ENCODE measurements at places on chromosomes 3 and 15. TPM values are rescaled to one million over a fixed set of nuclear protein-coding genes. Genes with fewer than 3 reads are reported as not detected.

SLC9C1 gene
- total RNA-seq, result not detected

AGBL1 gene
- 0.10 TPM for total RNA-seq

CLDN11 gene
- total RNA-seq, result not detected

DNA sequence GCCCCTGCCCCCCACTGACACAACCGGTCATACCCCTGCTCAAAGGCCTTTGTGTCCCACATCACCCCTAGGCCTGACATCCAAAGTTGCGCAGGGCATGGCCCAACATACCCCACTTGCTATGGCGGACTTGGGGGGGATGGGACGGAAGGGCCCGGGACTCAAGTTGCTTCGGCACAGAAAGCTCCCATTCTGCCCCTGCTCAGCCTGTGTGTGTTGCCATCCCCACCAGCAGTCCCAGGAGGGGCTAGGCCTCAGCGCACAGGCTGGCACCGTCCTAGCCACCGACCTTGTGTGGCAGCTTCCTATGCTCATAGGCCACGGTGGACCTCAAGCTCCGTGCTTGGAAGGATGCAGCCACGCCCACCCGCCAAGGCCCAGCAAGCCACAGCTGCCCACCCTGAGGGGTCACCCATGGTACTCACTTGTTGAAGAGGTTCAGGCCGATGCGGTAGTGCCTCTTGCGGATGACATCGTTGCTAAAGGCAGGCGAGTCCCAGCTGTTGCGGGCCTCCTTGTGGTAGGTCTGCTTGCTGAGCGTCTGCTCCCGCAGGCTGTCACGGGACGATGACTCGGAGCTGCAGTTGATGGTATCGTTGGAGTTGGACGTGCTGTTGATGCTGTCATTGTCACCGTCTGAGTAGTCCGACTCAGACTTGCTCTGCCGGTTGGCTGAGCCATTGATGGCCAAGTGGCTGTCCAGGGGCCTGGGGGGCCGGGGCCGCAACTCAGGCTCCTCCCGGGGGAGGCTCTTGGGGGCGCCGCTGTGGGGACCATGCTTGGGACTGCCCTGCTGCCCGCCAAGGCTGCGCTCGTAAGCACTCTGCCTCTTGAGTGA is 93.9 kb upstream of the RPL32 start:
- DNase-seq, result no peak

GRCh38 chr15:75109736-75110130 is 86.3 kb downstream of the PPCDC start:
- no peak for DNase-seq

- DNase-seq, result no peak
Observed at GRCh38 chr3:152365766-152366593, 97.3 kb downstream of the MBNL1 start.

- no peak for DNase-seq
Observed at GRCh38 chr3:151879679-151880415, 6.4 kb downstream of the SUCNR1 start.

DNA sequence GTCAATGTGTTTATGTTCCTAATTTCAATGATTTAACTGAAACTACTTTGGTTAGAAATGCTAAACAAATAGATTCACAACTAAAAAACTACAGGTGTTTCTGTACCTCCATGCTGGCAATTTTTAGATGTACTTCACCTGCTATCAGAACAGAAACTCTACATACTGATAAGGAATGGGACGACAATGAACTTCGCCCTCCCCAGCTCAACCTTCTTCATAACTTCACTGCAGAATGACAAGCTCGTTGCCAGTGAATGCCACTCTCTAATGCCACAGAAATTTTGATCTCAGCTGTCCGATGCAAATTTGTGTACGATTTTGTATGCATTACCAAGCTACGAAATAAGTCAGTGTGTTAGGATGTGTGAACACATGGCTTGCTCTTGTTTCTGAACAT is 133.4 kb downstream of the FOXP1 start:
- no peak for DNase-seq

DNA sequence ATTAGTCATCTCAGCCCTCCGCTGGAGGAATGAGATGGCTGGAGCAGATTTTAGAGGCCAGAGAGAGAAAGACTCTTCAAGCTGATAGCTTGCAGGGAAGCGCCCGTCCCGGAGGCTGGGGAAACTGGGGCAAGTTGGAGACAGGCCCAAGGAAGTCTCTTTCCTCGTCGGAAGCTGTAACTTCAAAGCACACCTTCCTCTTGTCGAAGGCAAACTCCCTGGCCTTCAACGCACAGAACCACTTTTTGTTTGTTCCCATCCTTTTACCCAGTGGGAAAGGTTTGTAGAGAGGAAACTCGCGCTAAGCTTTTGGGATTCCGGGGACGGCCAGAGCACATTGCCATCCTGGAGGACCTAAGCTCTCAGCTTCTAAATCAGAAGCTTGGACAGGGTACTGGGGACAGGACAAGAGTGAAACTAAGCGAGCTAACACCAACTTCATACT is 900 bp upstream of the EOMES start:
- no peak for DNase-seq

GRCh38 chr15:68345481-68345880 is 67.9 kb downstream of the FEM1B start:
- DNase-seq, result no peak
